ENCODE measurements at places on chromosomes 2 and 18.

- DNase-seq: no peak
Observed at GRCh38 chr2:228094377-228094921, 87.0 kb downstream of the SPHKAP start.

GRCh38 chr2:67281101-67281500, 116.0 kb upstream of the ETAA1 start:
- no peak for DNase-seq

DNA sequence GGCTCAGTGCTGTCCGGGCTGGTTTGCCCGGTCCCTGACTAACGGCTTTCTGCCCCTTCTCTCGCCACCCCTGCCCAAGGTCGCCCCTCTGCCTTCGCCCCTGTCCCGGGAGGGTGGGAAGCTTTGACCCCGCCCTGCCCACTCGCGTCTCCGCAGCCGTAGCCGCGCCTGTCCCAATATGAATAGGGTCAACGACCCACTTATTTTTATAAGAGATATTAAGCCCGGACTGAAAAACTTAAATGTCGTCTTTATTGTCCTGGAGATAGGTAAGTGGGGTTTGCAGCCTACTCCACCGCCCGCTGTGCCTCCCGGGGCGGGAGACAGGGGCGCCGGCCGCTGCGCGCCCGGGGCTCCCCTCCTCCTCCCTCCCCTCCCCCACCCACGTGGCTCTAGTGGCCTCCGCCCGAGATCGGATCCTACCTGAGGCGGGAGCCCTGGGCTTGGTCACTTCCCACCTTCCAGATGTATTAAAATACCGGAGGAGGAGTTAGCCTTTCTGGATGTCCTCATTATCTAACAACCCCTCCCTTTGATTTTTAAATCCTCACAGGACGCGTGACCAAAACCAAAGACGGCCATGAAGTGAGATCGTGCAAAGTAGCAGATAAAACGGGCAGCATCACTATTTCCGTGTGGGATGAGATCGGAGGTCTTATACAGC, 633 bp downstream of the NABP1 start:
- peak; percentile 90 for DNase-seq

- DNase-seq: no peak
Observed at GRCh38 chr2:42059261-42059898, 11.6 kb downstream of the PKDCC start.

DNA sequence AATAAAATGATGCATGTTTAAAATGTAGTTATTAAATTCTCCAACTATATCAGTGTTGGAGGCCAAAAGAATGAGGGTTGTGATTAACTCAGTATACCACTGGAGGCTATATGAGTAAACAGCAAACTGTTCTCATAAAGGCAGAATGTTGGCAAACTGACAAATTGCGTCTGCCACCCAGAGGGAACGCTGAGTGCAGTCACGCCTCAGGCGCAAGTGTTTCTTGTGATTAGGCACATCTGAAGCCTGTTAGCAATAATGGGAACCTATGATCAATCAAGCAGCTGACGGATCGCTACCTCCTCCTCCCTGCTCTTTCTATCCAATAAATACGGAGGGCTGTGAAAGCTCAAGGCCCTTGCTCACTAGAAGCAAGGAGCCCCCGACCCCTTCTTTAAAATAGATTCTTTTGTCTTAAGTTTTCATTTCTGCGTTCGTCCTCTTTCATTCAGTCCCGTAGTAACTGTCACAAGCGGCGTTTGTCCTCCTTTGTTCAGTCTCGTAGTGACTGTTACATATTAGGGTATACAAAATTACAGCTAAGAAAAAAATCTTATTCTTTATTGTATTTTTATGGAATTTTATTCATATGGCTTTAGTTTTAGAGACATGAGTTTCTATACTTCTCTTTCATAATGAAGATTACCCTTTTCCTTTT, 16.3 kb upstream of the RMND5A start:
- peak; percentile 65 for DNase-seq

DNA sequence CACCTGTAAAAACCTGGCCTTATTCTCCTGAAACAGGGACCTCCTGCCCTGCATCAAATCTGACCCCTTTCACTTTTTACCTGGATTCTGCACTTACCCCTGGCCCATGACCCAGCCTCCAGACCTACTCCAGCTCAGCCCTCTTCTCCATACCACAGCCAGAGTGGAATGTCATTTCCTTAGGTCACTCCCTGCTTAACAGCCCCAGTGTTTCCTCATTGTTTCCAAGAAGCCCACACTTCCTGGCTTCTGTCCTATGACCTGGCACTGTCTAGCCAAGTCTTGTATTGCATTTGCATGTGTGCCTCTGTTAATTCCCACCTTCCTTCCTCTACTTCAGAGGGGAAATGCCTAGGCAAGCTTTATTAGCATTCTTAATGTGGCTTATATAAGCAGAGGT, 51.4 kb upstream of the TRIB2 start:
- no peak for DNase-seq

GRCh38 chr2:96329456-96329855, 4.3 kb downstream of the ITPRIPL1 start:
- no peak for DNase-seq

DNA sequence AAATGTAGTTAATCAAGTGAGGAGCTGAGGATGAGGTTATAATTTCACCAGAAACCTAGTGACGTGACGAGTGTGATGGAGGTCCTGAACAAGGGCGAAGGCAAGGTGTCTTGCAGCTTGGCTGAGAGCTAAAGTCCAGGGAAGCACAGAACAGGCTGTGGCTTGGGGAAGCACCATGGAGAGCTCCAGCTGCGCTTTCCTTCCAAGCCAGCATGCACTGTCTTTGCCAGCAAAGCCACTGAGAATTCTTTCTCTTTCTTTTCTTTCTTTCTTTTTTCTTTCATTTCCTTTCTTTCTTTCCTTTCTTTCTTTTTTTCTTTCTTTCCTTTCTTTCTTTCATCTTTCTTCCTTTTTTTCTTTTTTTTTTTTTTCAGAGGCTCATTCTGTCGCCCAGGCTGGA, 239.3 kb downstream of the FBXO15 start:
- peak; percentile 26 for DNase-seq

GRCh38 chr18:13580991-13581390, 145.4 kb downstream of the FAM210A start:
- no peak for DNase-seq

- DNase-seq: no peak
Observed at GRCh38 chr2:100878000-100878791, 58.3 kb downstream of the NPAS2 start.

DNA sequence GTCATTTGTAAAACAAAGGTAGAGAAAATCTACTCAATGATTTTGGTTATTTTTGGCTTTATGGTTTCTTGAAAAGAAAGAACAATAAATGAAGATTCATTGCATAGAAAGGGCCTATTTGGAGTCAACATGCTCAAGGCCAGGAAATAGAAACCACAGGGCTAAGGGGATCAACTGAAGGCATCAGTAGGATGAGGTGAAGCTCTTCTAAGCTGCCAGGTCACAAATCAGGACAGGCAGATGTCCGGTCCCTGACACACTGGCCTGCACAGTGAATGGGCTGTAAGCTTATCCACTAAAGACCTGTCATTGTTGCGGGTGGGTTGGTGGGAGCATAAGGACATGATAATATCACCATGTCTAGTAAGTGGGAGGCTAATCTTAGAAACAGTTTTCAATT, 31.6 kb upstream of the RNF138 start:
- DNase-seq: no peak

DNA sequence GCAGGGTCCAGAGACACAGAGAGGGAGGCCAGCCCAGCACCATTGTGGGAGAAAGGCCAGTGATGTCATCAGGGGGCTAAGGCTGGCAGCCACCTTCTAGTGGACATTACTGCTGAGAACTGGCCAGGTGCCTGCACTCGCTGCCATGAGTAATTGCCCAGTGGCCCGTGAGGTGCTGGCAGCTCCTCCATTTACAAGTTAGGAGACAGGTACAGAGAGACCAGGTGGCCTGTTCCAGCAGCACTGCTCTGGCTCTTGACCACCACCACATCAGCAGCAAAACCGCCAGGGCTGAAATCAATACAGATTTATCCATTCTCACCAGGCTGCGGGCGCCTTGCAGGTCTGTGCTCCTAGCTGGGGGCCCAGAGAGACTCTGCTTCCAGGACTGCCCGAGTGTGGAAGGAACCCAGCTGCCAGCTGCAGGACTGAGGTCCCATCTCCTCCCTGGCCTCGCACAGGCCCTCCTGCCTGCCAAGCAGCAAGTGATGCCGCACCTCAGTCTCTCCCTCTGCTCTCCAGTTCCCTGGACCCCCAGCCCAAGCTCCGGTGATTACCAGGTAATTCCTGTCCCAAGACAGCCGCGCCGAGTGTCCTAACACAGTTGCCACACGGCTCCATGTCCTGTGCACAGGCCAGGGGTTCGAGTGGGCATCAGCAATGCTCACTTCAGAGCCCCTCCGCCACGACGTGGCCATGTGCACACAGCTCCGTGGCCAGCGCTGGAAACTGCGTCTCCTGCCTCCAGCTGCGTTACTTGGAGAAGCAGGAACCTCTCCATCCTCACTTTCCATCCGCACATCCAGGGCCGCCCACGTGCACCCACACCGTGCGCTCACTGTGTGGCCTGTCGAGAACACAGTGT, 101.0 kb upstream of the CTDP1 start:
- no peak for DNase-seq

- DNase-seq: peak; percentile 74
Observed at GRCh38 chr2:55157474-55157884, 74.6 kb downstream of the CLHC1 start.

DNA sequence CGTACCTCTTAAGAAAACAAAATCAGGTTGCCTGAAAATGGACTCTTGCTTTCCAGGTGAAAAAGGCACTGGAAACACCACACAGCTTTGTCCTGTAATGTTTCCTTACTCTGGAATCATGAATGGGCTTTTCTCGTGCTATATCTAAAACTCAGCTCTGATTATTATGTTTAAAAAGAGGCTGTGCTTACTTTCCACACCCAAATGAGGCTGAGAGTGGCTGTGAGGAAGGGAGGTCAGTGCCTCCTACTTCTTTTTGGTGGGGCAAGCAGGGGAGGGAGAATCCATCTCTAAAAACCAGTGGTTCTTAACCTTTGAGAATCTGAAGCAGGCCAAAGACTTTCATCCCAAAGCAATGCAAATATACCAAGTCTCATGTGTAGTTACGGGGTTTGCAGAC, 148.6 kb downstream of the FAM210A start:
- DNase-seq: no peak

- DNase-seq: no peak
Observed at GRCh38 chr2:144529841-144530240, 9.9 kb upstream of the ZEB2 start.

DNA sequence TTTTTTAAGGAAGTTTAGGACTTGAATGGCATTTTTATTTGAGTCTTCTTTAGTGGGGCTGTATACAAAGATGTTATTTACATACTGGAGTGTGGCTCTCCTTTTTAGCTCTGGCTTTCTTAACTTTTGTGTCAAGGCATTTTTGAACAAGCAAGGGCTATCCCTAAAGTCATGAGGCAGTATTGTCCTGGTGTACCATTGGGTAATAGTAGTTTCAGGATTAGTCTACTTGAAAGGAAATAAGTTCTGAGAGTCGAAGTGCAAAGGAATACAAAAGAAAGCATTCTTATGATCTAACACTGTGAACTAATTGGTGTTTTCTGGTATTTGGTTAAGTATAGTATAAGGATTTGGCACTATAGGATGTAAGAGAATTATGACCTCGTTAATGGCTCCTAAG, 1.9 kb upstream of the CYP27A1 start:
- no peak for DNase-seq

DNA sequence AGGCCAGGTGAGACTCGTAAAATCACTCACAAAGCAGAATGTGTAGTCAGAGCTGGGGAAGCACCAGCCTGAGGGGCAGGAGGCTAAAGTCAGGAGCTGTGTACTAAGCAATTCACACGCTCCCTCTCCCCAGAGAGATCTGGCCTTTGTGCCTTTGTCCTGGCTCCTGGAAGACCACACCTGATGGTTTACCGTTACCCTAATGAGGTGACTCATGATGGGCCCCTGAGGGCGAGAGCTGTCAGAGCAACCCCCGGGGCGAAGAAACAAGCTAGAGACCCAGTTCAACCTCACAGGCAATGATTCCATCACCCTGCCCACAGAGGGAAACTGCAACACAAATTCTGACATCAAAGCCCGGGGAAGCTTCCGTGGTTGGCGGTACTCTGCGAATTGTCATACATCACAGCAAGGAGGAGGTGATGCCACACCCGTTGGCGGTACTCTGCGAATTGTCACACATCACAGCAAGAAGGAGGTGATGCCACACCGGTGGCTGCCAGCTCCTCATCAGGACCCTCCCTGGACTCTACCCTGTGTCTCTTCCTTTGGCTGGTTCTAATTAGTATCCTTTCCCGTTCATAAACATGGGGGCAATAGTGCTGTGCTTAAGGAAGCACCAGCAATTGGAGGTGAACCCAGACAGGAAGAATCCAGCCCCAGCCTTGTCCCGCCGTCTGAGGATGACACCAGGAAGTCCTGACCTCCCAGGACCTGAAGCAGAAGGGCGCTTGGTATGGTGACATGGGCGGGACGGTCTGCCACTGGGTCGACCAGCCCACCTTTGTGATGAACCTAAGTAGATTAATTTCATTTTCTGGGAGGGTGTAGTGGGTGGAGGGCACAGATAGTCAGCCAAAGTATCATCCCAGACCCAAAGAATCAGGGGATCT, 30.5 kb downstream of the B3GNT7 start:
- DNase-seq: no peak

- no peak for DNase-seq
Observed at GRCh38 chr2:204686406-204686805, 141.1 kb downstream of the PARD3B start.

- DNase-seq: no peak
Observed at GRCh38 chr2:27710640-27711430, 47.1 kb downstream of the SLC4A1AP start.

GRCh38 chr18:44136326-44136725, 544.4 kb upstream of the SETBP1 start:
- DNase-seq: no peak

DNA sequence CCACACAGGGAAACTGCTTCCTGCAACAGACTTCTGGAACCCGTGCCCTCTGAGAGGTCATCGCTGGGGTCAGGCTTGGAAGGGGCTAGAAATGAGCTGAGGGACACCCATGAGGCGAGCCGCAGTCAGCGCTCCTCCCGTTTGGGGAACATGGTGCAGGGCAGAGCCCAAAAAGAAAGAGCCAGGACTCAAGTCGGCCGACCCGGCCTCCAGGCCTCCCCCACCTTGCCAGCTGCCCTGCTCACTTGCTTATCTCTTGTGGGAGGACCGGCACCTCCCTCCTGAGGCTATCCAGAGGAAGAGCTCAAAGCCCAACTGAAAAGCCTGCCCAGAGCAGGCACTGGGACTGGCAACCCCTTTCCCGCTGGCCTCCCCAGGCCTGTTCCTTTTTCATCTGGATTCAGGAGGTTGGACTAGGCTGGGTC, 43.6 kb downstream of the SCTR start:
- no peak for DNase-seq

Measured in RKO (cell line).